ENCODE measurements at places on chromosomes 4 and X.

GRCh38 chr4:113294908-113295307, 245.5 kb downstream of the ANK2 start:
- DNase-seq = no peak

DNA sequence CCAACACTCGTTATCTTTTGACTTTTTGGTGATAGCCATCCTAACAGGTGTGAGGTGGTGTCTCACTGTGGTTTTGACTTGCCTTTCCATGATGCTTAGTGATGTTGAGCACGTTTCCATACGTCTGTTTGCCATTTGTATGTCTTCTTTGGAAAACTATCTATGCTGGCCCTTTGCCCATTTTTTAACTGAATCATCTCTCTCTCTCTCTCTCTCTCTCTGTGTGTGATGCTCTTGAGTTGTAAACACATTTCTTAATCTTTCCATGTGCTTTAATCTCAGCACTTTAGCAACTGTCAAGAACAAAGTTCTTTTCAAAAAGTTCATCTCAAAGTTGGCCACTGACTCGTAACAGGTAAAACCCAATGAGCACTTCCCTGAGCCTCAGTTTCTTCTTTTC, 10.5 kb downstream of the SORBS2 start:
- no peak for DNase-seq

GRCh38 chr4:2365054-2365912, 53.2 kb downstream of the ZFYVE28 start:
- no peak for DNase-seq

DNA sequence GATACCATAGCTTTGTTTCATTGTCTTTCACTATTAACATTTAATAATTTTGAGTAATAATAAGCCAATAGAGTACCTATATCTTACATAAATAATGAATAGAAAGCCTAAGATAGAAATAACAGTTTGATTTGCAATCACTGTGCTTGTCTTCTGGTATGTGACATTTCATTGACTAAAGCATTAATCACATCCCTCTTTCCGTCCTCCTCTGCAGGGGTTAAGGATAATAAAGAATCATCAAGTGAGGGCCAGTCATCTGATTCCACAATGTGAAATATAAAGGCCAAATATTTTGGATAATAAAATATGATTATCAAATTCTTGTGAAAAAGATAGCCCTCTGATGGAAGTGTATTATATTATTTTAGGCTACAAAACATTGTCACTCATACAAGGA, 2073.4 kb downstream of the ARAP2 start:
- no peak for DNase-seq

DNA sequence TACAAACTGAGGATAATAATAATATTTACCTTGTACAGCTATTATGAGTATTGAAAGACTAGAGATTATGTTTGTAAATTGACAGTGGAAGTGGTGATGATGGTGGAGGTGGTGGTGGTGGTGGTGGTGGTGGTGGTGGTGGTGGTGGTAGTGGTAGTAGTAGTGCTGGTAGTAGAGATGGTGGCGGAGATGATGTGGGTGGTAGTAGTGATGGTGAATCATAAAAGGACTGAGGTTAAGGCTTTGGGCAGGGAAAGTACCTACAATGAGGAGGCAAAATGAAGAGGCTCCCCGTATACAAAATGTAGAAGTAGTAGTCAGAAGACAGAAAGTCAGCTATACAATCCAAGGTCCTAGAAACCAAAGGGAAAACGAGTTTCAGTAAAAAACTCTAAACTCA, 214.1 kb downstream of the BCOR start:
- no peak for DNase-seq

DNA sequence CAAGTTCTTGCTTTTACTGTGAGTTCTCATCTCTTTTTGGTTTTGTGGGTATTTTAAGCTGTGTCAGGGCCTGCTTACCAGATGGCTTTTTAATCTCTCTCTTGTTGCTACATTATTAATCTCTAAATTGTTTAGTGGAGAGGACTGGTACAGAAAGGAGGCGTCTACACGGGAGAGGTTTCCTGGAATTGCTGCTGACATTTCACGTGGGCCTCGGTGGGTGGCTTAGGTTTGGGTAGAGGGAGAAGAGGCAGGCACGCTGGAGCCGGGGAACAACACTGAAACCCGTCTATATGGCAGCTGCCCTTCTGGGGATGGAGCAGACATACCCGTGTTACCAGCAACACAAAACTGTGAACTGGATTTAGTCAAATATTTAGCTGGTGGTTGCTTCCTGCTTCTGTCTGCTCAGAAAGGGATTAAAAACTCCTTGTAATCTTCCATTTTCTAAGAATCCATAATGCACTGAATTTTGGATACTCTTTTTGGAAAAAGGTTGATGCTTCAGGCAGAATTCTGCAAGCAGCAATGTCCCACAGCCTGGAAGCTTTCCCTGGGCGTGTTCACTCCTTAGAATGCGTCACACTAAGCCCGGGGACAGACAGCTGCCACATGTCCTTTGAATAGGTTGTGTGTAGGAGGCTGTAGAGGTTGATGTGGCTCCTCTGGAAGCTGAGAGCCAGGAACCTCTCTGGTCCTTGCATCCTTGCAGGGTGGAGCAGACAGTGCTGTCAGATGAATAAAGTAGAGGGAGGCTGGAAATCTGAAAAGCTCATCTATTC, 199.8 kb upstream of the GATB start:
- no peak for DNase-seq

GRCh38 chr4:11341337-11342043, 87.2 kb downstream of the HS3ST1 start:
- no peak for DNase-seq

DNA sequence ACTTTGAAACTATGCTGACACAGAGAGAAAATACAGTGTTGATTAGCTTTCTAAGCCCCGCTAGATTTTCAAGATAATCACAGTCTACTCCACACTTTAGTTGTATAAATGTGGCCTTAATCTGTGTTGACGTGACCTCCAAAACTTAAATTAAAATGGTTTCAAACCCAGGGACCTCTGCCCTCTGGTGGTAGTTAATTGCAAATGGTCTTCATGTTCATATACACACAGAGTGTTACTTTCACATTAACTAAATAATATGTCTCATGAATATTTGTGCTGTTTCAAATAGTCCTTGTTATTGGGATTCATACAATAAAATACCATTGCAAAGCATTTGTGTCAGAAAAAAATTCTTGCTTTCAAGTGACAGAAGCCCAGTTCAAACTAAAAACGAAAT, 64.3 kb downstream of the TASL start:
- no peak for DNase-seq

GRCh38 chr4:95290702-95291101, 258.1 kb downstream of the UNC5C start:
- DNase-seq = no peak

GRCh38 chr4:163137581-163137980, 29.1 kb downstream of the NAF1 start:
- no peak for DNase-seq

DNA sequence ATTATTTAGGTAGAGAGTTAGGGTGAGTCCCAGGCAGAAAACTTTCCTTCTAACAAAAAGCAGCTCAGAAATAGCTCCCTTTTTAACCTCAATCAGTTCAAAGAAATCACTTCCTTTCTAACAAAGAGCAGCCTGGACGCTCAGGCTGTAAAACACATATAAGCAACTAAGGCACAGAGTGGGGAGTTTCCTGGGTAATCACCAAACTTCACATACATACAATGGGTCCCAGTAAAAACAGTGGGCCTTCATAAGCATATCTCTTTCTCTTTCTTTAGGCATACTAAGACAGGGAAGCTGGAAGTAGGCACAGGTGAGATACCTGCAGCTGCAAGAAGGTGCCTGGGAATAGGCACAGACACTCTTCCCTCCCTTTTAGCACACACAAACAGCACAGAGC, 4.9 kb upstream of the NAF1 start:
- no peak for DNase-seq

DNA sequence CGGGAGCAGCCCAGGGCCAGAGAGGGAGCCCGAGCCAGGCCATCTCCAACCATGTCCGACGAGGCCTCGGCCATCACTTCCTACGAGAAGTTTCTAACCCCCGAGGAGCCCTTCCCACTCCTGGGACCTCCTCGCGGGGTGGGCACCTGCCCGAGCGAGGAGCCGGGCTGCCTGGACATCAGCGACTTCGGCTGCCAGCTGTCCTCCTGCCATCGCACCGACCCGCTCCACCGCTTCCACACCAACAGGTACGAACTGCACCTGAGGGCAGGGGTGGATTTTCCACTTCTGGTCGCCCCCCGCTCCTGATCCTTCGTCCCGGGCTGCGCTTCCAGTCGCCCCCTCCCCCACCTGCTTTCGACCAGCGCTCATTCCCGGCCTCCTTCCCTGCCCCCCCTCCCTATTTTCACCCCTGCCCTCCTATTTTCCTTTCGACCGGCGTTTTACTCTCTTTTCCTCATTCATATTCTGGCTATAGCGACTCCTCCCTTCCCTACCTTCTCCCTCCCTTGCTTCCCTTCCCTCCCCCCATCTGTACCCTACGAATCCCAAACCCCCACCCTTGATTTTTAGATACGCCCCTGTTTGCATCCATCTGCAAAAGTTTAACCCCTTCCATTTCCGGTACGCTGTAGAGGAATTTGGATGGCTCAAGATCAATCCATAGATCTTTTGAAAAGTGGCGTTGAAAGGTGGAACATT, 633 bp downstream of the FAM199X start:
- no peak for DNase-seq

GRCh38 chr4:2501034-2501594, 32.2 kb downstream of the RNF4 start:
- DNase-seq = no peak

DNA sequence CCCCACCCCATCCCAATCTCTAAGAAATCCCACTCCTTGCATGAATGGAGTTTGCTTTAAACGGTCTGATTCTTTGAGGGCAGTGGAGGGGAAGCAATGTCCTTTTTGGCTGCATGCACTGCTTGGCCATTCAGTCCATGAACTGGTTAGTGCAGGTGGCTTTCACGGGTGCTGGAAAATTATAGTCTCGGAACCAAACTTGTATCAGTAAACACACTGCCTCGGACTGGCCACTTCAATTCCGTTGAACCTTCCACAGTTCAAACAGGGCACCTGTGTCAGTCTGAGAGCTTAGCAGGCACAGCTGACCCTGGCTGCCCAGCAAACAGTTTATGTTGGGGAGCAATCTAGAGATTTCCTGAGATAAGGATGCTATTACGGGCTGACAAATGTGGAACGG, 255.6 kb downstream of the DHX15 start:
- no peak for DNase-seq

DNA sequence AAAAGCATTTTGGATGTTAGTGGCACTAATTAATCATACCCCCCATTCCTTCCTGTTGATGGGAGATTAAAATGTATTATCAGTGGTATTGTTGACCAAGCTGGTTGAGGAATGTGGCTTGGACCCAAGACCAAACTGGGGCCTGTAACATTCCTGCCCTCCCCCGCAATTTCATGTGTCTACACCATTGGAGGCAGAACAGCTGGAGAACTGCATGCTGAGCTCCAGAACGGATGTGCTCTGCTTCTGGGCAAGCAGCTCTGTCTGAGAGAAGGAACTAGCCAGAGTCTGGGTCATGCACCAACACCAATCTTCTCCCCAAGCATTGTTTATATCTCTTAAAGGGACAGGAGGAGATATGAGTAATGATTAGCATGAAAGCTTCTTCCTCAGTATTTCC, 185.5 kb downstream of the CEP135 start:
- no peak for DNase-seq

DNA sequence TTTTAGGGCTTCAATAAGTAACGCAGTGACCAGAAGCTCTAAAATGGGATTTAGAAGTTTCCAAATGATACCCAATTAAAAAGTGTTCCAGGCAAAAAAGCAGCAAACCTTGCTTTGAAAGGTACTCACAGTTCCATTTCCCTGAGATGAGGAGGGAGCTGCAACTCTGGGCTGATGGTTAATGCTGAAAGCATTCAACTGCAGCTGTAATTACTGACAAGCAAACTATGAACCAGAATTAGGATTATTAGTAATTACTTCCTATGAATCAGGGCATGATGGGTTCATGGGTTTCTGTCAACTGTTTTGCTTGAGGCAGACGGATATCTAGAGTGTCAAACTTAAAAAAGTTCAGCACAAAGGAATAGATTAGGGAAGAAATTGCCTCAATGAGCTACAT, 357.4 kb downstream of the STIM2 start:
- peak; percentile 3 for DNase-seq

GRCh38 chrX:38937400-38937799, 136.1 kb downstream of the MID1IP1 start:
- DNase-seq = no peak

DNA sequence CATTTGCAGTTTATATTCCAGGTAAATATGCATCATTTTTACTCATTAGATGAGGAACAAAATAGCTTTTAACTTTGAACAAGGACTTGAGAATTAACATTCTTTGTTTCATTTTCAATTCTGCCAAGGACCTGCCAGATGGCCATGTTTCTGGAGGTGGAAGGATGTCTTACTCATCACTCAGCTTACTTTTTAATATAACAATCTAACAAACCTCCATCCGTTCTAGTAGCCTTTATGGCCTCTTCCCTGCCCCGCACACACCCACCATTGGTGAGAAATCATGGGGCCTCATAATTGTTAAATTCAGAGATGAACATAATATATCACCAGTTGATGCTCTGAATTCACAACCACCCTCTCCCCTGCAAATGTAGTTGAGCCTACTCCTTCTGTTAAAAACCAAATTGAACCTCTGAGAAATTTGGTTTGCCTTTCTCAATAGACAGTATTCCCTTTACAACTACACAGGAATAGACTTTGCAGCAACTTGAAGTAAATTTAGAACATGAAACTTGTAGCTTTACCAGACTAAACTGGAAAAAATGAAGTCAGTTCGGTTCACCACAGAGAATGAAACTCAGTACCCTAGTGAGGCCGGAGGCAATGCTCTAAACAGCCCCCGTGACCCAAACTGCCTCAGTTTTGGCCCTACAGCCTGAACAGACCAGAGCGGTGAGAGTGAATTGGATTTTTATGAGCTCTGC, 50.1 kb upstream of the ACSL4 start:
- no peak for DNase-seq

- no peak for DNase-seq
Measured at GRCh38 chr4:109616243-109616642, 56.2 kb downstream of the MCUB start.

- DNase-seq = no peak
Measured at GRCh38 chr4:35734381-35735098, 509.8 kb downstream of the ARAP2 start.

DNA sequence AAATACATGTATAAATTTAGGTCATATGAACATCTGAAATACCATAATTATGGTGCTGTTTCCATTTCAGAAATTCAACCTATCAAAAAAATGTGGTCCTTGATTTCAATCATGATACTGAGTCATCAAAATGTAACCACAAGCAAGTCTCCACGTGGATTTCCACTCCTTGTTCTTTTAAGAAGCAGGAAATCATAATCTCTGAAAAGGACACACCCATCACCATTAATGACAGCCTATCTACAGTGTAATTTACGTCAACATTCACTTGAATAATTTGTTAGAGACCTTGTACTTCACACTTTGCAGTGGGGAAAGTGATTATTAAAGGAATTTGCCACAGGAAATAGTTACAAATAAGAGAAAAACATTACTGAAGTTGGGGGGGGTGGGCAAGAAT, 17.7 kb upstream of the SLC7A11 start:
- DNase-seq = peak; percentile 58

- DNase-seq = no peak
Measured at GRCh38 chr4:82282875-82283274, 90.9 kb downstream of the HNRNPD start.

Measured in HFFc6 (cell line).